ENCODE measurements at places on chromosomes 2 and 18. TPM values are rescaled to one million over a fixed set of nuclear protein-coding genes. Genes with fewer than 3 reads are reported as not detected.

- no peak overlapping the region for H3K27ac ChIP-seq
- no peaks in the 10 kb centered on the region for H3K27me3 ChIP-seq
- peaks cover 13% of the 10 kb centered on the region for H3K4me1 ChIP-seq
Observed at GRCh38 chr2:43005975-43006833, 213.8 kb upstream of the HAAO start.

The FABP1 gene
- not detected for total RNA-seq

- no peaks in the 10 kb centered on the region for H3K4me1 ChIP-seq
- DNase-seq: peak; percentile 58
- H3K27me3 ChIP-seq: no peaks in the 10 kb centered on the region
- no peak overlapping the region for H3K4me3 ChIP-seq
- H3K27ac ChIP-seq: no peak overlapping the region
- H3K36me3 ChIP-seq: peaks cover 22% of the 10 kb centered on the region
Observed at GRCh38 chr2:45595721-45596435, 15.2 kb downstream of the SRBD1 start.

DNA sequence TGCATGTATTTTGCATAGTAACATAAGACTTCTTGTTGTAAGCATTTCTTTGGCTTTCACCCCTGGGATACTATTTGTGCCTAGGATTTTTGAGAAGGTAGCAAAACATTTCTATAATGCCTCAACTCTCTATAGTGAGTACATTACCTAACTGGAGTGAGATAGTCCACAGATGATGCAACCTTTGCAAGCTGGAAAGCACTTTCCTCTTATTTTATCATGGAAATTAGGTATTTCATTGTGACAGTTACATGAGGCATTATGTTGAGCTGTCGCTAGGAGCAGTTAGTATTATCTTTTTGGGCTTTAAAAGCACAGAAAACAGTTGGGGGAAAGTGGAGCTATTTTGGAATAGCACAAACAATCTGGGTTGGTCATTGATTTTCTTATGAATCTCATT lies 786.2 kb downstream of the DCC start:
- H3K4me1 ChIP-seq: no peaks in the 10 kb centered on the region
- no peaks in the 10 kb centered on the region for H3K27me3 ChIP-seq
- H3K27ac ChIP-seq: no peak overlapping the region
- no peak for DNase-seq

The TDRD15 gene
- total RNA-seq: not detected

DNA sequence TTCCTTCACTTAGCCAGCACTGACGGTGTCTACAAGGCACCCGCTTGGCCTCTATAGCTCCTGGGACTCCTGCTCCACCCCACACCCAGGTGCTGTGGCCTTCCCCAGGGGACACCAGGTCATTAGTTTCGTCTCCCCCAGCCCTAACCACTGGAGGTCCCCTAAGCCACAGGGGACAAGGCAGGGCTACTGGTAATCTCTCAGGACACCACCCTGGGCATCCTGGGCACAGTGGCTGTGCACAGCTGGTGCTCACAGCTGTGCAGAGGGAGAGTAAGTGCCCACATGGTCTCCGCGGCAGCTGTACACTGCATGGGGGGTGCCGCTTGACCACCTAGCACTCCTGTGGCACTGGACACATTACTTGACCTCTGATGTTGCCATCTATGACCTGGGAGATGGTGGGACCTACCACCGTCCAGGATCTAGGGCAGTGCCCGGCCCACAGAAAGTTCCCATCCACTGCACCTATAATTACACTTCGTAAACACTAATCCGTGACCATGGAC lies 134.0 kb downstream of the HDAC4 start:
- H3K27ac ChIP-seq: peak overlapping the region; percentile 74
- H3K27me3 ChIP-seq: no peaks in the 10 kb centered on the region
- H3K36me3 ChIP-seq: no peaks in the 10 kb centered on the region
- no peak overlapping the region for H3K4me3 ChIP-seq

The FAHD2B gene
- 9.6 TPM for total RNA-seq

DNA sequence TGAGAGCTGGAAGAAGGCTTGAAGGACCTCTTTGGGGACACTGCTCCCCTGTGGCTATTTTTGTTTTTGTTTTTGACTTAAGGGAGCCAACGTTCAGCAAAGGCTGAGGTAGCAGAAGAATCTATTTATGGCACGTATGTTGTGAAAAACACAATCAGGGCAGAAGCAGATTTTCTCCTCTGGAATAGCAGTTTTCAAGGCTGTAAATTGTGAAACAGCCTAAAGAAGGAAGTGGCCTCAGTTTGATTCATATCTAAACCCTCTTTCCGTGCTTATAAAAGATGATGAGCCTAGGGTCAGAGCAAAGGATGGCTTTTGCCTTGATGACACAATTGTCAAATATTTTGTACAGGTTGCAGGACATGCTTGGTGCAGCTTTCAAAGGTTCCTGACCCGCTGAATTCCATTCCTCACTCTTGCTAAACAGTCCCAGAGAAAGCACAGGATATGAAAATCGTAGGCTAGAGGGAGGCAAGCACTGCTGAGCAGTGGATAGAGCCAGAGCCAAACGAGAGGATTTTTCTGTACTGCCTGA lies 106.2 kb upstream of the DLX2 start:
- no peaks in the 10 kb centered on the region for H3K36me3 ChIP-seq
- H3K27ac ChIP-seq: no peak overlapping the region
- DNase-seq: peak; percentile 38
- H3K4me3 ChIP-seq: no peak overlapping the region
- peaks cover 10% of the 10 kb centered on the region for H3K4me1 ChIP-seq

- no peaks in the 10 kb centered on the region for H3K36me3 ChIP-seq
- peak overlapping the region; percentile 89 for H3K27ac ChIP-seq
- DNase-seq: peak; percentile 83
- no peaks in the 10 kb centered on the region for H3K27me3 ChIP-seq
- H3K4me1 ChIP-seq: peaks cover 11% of the 10 kb centered on the region
Observed at GRCh38 chr18:76518860-76519538, 24.0 kb upstream of the ZNF516 start.

DNA sequence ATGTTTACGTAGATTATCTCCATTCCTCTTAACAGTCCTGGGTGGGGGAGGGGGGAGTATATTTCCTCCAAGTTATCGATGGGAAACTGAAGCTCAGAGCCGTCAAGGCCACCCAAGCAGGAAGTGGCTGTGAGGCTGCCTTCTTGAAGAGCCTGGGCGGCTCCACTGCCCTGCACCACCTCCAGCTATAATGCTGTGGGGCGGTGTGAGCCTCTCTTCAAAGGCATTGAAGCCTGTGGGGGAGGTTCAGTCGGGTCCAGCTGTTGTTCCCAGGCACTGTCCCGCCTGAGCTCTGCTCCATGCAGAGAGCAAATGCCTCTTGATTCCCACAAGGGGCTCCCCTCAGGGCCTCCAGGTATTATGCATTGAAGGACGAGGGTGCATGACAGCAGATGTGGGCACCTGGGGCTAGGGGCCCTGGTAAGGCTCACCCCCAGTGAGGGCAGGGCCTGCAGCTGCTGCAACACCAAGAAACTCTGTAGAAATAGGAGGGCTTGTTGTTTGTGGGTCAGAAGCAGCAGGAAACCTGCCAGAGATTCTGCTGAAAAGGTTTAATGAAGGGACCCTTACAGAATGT lies 29.5 kb upstream of the LAPTM4A start:
- no peaks in the 10 kb centered on the region for H3K27me3 ChIP-seq
- peak overlapping the region; percentile 51 for H3K27ac ChIP-seq
- no peaks in the 10 kb centered on the region for H3K36me3 ChIP-seq
- H3K4me3 ChIP-seq: no peak overlapping the region

The SULT1C4 gene
- total RNA-seq: 13.3 TPM

DNA sequence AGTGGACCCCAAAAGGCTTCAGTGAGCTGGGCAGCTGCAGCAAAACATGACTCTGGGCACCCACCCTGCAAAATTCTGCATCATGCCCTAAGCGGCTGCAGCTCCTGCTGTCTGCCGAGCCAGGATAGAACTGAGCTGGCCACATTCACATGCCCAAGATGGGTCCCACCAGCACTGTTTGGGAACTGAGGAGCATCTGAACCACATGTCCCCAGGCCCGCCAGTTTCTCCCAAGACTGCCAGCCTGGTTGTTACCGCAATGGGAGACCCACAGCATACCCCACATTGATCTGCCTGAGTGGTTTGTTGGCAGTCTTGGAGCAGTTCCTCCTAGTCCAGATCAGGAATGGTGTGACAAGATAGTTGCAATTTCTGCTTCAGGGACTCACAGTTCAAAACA lies 946.8 kb downstream of the CPS1 start:
- no peak for DNase-seq
- H3K4me1 ChIP-seq: no peaks in the 10 kb centered on the region
- H3K27me3 ChIP-seq: no peaks in the 10 kb centered on the region
- H3K36me3 ChIP-seq: no peaks in the 10 kb centered on the region
- no peak overlapping the region for H3K27ac ChIP-seq

DNA sequence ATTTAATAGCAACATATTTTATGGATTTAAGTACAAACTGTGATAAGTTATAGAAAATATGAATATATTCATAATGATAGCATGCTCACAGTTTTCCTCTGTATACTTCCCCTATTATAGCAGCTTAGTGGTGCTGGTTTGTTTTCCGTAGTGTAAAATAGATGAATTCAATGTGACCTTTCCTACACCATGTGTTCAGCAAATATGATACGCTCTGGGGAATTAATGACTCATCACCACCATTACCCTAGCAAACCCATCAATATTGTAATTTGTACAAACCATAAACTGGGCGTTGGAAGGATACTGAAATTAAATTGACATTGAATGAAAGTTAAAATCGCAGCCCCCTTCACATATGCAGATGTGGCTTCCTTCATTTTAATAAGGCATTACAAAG lies 58.7 kb upstream of the CDH19 start:
- no peak overlapping the region for H3K4me3 ChIP-seq
- no peak overlapping the region for H3K27ac ChIP-seq
- H3K36me3 ChIP-seq: no peaks in the 10 kb centered on the region
- no peaks in the 10 kb centered on the region for H3K27me3 ChIP-seq
- no peak for DNase-seq

DNA sequence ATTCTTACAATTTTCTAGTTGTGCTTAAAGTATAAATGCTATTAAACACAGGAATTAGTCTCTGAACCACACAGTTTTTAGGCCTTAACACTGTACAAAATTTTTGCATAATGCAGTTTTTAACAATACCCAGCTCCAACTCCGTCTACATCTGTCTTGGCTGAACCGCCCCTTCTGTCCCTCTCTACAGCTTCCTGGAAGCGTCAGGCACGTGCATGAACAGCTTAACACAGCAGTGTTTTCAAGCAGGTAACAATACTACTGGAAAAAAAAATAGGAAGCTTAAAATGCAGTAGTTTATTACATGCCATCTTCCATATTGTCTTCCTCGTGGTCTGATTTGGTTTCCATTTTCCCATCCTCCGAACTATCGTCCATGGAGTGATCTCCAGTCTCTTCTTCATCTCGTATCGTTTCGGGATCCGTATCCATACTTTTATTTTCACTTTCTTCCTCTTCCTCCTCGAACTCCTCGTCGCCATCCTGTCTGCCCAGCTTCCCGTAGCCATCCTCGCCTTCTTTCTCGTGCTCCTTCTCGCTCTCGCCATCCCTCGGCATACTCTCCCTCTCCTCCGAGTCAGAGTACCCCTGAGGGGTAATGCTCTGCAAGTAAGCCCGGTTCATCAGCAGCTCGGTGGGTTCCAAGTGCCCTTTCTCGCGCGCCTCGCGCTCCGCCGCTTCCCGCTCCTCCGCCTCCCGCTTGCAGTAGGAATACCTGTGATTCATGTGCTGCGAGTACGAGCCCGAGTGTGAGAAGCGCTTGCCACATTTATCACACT lies 130.6 kb downstream of the ZEB2 start:
- H3K4me3 ChIP-seq: no peak overlapping the region
- H3K36me3 ChIP-seq: peaks cover 34% of the 10 kb centered on the region
- no peak for DNase-seq
- no peaks in the 10 kb centered on the region for H3K4me1 ChIP-seq
- H3K27ac ChIP-seq: no peak overlapping the region

The ADCYAP1 gene
- 0.13 TPM for total RNA-seq

Data from muscle of leg (tissue), 16 donors.